ENCODE measurements at places on chromosomes 12 and 14. TPM values are rescaled to one million over a fixed set of nuclear protein-coding genes. Genes with fewer than 3 reads are reported as not detected.

Gene PRPH
- total RNA-seq = 0.95 TPM

Gene HOXC10
- total RNA-seq = not detected

Gene LGR5
- not detected for total RNA-seq

Gene KCNH5
- 0.60 TPM for total RNA-seq

Gene RPS29
- total RNA-seq = 1,629 TPM

Gene NINJ2
- 3.0 TPM for total RNA-seq

Gene KRT74
- not detected for total RNA-seq

Gene PPHLN1
- 75.0 TPM for total RNA-seq

Measured in bronchial smooth muscle cell (primary cell).